ENCODE measurements at places on chromosomes 5 and 9.
A peak's percentile ranks its signal among the peaks of the same experiment; 100 is the strongest.

DNA sequence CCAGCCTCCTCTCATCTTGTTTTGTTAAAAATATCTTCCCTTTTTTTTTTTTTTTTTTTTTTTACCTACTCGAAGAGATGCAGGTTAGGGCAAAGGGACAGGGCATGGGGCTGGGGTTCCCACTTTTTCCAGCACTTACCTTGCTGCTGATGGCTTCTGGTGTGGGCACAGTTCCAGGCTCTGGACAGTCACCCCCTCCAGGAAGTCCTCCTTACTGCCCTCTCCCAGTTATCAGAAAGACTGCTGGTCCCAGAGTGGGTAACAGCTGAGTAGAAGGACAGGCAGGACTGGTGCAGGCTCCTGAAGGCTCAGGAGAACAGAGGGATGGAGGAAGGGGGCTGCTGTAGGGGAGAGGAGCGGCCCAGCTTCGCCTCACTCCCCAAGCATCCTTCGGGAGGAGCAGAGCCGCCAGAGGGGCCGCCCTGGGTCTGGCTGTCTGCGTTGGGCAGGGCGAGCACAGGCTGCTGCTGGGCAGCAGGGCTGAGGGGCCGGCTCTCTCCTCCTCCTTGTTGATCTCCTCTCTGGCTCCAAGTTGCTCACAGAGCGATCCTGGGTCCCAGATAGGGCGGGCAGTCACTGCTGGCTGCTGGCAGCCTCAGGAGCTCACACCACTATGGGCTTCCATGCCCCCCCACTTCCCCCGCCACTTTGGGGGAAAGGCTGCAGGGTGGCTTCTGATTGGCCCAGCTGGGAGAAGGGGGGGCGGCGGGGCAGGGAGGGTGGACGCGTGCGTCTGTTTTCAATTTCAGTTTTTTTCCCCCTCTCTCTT, at the start of gene PDGFRB:
Gene PDGFRB (minus strand): TSS at position 588 of the 769 bp plus-strand sequence. CDS start 18,798 bp downstream, outside the sequence.
- no peak for DNase-seq

GRCh38 chr5:140356853-140357725, 2.9 kb upstream of the SLC4A9 start:
- no peak for DNase-seq

DNA sequence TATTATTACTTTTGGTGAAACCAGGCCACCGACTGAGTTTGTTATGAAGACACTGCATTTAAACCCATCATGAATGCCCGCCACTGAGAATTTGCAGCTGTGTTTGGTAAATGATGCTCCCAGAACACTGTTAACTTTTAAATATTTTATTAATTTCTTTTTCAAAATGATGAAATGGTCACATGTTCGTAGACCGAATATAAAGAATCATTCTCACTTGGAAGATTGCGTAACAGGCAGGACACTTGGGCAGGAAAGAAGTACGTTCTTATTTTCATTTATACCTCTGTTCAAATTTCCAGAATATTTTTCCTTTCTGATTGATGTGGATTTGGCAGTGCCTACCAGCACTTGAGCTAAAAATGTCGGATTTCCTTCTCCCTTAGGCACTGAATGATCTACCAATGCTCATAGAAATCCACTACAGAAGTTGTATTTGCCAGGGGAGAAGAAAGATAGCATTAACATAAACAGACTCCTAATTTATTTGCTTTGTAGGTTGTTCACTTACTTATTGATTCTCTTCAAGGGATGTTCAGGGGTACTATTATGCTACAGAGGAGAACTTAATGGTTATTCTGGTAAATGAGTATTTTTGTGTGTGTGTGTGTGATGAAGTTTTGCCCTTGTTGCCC, 13.8 kb downstream of the CYFIP2 start:
- no peak for DNase-seq

- DNase-seq: no peak
Observed at GRCh38 chr9:116497095-116497890, 189.8 kb upstream of the TRIM32 start.

DNA sequence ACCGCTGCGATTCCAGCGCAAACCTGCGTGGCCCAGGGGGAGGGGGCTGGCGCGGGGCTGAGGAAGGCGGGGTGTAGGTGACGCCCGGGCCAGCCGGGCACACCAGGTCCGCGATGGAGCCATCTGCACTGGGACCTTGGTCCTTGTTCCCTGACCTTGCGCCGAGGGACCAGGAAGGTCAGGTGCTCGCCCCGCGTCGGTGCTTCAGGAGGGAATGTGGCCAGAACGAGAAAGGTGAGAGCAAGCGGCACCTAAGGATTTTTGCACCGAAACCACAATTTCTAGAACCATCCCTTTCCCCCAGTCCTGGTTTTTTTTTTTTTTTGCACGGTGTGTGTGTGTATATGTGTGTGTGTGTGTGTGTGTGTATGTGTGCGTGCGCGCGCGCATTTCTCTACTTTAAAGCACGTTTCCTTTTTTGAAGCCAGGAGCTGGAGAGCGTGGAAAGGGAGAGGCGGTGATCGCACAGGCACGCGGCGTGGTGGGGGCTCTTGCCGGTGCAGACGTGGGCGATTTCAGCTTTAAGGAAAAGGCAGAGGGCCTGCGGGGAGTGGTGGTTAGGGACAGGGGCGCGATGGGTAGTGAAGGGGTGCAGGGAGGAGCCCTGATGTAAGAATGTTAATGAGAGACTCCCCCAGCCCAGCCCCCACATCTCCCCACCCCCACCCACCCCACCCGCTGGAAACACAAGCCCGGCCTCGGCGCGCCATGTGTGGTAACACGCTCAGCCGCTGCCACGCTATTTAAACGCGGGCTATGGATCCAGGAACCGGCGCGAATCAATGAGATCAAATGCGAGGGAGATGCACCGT, at the start of gene NPR3:
Gene NPR3 (plus strand): TSS at position 772 of the 812 bp plus-strand sequence. CDS start 456 bp downstream, outside the sequence.
- peak; percentile 21 for DNase-seq

- no peak for DNase-seq
Observed at GRCh38 chr5:179342577-179342976, 2.7 kb downstream of the ADAMTS2 start.

DNA sequence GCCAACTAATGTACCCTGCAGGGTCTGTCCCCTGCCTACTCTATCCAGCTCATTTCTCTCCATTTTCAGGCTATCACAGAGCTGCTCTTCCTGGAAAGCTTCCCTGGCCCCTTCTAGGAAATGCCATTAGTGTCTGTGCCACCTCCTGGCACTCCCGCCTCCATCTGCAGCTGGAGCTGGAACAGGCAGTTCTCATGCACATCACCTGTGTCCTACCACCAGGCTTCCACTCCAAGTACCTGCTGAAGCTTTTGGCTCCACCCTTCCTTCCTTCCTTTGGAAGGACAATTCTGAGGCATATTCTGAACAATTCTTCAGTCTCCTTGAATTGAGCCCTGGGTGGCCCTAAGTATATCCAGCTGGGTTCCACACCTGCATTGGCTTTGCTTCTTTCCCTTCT, 156.2 kb upstream of the ZNF618 start:
- no peak for DNase-seq

DNA sequence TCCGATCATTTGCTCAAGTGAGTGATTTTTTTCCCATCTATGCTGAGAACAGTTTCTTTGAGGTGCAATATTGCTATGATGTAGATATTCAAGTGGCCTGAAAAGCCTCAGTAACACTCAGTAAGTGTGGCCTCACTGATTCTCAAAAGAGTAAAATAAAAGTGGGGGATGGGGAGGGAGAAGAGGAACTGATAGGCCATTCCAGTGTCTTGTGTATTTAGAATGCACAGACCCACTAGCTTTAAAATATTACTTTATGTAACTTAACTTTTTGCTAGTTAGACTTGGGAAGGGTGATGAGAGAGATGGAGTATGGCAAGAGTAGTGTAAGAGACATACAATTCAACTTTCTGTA, 79.5 kb upstream of the ZNF608 start:
- no peak for DNase-seq

DNA sequence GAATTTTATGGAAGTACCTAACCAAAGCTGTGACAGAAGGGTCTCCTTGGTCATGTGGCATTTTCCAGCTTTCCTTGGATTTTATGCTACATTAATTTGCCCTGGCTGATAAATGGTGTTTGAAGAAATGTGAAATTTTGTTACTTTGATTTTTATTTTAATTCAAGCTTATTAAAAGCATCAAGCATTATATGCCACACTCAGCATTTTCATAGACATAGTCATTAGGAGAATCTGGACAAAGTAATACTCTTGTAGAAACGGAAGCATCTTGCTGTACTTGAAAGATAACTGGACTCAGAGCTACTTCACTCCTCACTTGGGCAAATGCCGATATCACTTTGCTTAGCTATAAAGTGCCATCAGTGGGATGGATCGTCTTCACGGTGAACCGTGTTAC, 54.2 kb downstream of the INIP start:
- no peak for DNase-seq

GRCh38 chr5:156322666-156323065, 4.3 kb upstream of the SGCD start:
- no peak for DNase-seq

- no peak for DNase-seq
Observed at GRCh38 chr5:94024101-94024500, 282.7 kb upstream of the POU5F2 start.

- DNase-seq: no peak
Observed at GRCh38 chr5:110900829-110901228, 162.0 kb downstream of the SLC25A46 start.

DNA sequence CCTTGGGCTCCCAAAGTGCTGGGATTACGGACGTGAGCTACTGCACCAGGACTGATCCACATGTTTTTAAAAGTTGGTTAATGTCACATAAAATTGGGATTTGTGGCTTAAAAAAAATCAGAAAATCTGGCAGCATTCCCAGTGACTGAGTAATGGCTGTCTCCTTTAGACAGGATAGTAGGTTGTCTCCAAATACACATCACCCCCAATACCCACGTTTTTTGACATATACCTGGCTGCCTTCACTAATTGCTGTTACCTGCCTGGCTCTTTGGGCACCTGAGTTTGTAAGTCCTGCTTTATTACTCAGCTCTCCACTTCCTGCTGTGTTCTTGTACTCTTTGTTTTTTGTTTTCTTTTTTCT, 84.8 kb downstream of the KDM4C start:
- no peak for DNase-seq

DNA sequence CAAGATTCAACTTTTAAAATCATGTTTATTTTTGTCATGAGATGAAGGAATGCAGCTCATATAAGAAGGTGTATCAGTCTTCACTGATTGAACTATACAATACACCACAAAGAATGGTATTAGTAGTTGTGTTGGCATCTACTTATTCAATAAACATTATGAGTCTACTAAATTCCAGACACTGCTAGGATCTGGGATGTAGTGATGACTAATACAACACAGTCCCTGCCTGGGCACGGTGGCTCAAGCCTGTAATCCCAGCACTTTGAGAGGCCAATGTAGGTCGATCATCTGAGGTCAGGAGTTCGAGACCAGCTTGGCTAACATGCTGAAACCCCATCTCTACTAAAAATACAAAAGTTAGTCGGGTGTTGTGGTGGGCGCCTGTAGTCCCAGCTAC, 171.4 kb upstream of the NFIB start:
- DNase-seq: no peak

- DNase-seq: no peak
Observed at GRCh38 chr5:139376364-139376763, 6.7 kb downstream of the SLC23A1 start.

DNA sequence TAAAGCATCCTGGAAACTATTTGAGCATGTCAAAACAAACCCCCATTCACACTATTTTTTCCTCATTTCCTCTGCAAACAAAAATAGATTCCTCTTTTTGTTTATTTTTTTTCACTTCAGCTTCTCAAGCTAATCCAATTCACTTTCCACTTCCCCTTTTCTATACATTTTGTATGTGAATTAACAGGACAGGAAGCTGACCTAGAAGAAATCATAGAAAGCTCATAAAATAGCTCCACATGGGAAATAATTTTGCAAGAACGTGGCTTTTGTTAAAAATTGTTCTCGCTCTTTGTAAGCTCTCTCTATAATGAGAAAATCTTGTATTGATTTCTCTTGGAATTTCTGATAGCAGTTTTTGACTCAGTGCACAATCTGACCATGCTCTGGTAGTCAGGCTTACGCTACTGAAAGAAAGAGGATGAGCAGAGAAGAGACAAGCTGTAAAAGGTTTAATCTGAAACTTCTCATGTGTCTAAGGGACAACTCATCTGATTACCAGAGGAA, 215.8 kb downstream of the ADAMTS12 start:
- DNase-seq: no peak

GRCh38 chr5:97476852-97477534, 293.9 kb upstream of the RIOK2 start:
- DNase-seq: no peak

DNA sequence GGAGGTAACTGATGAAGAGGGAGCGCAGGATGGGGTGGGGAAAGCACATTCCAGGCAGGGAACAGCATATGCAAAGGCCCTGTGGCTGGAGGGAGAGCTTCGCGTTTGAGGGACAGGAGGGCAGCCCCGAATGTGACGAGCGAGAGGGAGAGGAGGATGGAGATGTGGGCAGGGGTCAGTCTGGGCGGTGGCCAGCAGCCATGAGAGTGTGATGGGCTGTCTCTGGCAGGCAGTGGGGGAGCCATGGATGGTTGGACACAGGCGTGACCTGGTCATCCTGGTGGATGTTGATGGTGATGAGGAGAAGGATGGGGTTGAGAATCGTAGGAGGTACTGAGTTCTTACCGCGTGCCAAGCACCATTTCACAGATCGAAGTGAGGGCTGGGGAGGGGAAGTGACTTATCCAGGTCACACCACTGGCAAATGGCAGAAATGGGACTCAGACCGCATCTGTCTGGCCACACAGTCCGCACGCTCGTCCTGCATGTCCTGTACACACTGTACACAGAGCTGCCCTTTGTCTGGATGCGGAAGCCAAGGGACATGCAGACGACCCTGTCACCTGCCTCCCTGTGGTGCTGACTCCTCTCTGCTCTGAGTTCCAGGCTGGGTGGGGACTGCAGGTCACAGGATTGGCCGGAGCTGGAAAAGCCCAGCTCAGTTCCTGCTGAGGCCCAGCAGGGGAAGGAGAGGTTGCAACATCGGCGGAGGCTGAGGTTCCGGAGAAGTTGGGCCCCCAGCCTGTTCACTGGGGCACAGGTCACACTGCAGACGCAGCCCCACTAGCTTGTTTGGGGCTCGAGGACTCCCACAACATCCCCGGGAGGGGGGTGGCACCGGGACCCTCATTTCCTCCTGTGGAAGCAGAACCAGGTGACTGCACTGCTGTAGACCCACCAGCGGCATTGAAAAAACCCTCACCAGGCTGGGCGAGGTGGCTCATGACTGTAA, 165.6 kb upstream of the IER5L start:
- DNase-seq: peak; percentile 85

DNA sequence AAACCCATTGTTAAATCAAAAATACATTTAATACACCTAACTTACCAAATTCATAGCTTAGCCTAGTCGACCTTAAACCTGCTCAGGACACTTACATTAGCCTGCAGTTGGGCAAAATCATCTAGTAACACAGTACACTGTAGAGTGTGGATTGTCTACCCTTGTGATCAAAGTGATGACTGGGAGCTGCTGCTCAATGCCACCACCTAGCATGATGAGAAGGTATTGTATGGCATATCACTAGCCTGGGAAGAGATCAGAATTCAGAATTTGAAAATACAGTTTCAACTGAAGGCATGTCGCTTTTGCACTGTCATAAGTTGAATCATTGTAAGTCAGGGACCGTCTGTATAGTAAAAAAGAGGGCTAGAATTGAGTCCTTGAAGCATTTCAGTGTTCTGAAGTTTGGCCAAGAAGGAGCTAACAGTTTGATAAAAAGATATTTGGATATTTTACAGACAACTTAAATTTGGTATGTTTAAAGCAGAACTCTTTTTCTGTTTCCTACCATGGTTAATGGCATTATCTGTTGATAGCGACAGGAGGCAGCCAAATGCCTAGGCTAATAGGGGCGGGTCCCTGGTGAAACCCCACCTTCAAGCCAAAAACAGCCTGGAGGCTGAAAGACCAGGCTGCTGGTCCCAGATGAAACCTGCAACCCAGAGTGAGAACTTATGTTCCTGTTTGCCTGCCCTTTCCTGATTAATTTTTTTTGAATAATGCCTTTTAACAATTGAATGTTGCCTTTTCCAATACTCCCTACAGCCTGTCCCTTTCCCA, 23.0 kb downstream of the SMIM15 start:
- no peak for DNase-seq

Measured in Calu3 (cell line).